ENCODE measurements at places on chromosomes 3 and 15.
A peak's percentile ranks its signal among the peaks of the same experiment; 100 is the strongest.

DNA sequence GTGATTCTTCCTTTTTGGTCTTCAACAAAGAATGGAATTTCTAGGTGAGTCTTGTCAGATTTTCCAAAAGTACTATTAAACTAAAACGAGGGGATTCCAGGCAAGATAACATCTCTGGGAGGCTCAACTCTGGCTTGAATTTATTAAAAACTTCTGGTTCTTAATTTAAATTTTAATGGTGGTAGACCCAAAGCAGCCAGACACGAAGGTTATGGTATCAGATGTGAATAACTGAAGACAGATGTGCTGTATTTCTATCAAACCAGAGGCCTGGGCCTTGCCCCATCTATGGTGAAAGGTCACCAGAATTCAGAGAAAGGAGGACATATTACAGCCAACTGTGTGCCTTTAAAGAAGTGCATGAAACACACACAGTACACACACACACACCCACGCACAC, 283.2 kb upstream of the ICE2 start:
- DNase-seq: no peak

- DNase-seq: no peak
Measured at GRCh38 chr3:119657887-119658702, 2.3 kb downstream of the POPDC2 start.

GRCh38 chr3:178875836-178876235, 195.8 kb downstream of the ZMAT3 start:
- DNase-seq: no peak

DNA sequence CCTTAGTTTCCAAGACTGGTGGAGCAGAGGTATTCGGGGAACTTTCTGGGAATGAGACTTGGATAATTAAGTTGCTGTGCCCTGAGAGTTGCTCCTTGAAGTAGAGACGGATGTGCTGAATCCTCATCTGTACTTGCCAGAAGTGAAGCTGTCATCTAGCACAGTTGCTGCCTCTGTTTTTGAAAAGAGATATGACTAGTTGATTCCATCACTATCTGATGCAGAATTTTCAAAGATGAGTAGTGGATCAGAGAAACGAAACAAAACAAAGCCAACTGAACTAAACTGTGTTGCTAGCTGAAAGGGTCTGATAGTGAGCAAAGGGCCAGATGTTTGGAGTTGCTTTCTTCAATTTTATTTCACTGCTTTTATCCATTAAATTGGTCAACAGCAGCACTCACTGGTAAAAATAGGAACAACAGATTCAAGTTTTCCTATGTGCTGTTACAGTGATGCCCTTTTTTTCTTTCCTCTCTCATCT, 52.7 kb downstream of the MITF start:
- DNase-seq: peak; percentile 54

- DNase-seq: peak; percentile 29
Measured at GRCh38 chr15:89121414-89121813, 33.2 kb downstream of the ABHD2 start.

DNA sequence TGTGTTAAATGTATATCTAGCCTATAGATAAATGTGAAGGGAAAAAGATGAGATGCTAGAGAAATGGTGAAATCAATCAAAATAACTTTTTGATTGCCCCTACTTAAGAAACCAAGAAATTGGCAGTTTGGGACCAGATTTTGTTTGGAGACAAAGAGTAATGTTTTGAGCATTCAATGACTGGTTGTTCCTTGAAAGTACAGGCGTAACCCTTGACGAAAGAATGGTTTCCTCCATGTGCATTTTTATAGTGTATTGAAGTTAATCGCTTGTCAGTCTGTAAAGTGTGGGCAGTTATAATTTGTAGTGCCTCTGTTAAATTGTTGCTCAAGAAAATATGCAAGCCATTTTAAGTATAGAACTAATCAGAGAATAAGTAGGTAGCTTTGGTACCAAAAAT, 1.2 kb downstream of the KIF23 start:
- DNase-seq: no peak

DNA sequence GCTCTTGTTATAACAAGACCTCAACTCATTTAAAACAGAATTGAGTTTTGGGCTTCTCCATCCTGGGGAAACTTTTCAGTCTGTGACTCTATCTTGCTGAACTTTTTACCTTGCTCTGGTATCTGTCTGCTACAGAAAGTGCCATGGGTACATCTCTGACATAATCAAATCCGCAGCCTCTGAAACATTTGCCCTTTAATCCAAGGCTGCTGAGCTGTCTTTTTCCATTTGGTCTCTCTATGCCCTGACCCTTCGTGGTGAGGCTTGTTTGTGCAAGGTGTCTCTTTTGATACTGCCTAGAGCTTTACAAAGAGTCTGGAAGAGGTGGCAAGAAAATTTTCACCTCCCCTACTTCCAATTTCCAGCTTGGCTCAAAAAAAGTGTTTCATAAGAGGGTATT, 11.3 kb downstream of the TMEM108 start:
- no peak for DNase-seq

DNA sequence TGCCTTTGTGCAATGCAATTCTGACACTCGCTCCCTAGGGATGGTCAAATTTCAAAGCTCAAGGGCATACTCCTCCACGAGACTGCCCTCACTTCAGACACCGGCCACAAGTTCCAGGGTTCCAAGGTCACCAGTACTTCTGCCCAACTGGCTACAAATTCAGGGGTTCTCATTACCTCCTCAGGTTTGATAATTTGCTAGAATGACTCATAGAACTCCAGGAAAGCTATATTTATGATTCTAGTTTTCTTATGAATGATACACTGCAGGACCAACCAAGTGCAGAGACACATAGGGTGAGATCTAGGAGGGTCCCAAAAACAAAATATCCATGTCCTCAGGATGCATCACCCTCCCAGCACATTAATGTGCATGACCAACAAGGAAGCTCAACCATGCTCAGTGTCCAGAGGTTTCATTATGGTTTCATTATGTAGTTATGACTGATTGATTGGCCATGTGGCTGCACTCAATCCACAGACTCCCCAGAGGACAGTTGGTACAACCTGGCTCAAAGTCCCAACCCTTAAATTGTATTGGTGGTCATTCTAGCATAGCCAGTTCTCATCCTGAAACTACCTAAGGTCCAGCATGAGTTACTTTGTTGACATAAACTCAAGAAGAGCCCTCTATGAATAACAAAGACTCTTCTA, 170.4 kb upstream of the LRRN1 start:
- no peak for DNase-seq

DNA sequence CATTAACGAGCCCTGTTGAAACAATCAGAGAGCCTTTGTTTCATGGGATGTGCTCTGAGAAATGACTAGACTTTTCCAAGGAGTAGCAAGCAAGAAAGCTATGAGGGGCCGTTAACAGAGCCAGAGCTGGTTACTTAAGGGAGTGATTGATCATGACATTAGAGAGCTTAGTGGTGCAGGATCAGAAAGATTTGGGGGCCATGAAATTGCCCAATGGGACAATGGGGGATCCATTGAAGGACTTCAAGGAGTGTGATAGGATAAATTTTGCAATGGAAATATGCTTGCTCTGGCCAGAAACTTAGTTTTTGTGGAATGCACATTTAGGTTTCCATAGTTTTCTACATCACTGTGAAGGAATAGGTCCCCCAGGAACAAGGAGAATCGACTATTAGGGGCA, 45.6 kb downstream of the LRRC3B start:
- no peak for DNase-seq

DNA sequence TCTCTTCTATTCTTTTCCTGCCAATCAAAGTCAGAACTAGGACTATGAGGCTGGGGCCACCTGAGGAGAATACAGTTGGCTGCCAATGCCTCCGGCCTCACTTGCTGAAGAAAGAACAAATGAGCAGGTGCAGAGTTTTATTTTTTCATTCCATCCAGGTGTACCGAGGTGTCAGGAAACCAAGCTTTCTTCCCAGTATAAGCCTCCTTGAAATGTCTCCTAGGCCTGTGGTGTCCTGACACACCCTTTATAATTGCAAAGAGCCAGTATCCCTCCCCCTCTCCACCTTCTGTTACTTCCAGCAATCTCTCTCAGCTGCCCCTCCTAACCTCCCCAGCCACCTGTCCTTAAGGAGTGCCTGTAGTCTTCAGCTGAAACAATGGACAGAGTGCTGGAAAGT, 127.9 kb downstream of the SLC9A9 start:
- no peak for DNase-seq

GRCh38 chr15:45653702-45654424, 19.0 kb downstream of the SQOR start:
- DNase-seq: peak; percentile 47

- DNase-seq: peak; percentile 26
Measured at GRCh38 chr15:66405615-66406014, 18.9 kb downstream of the MAP2K1 start.

- DNase-seq: no peak
Measured at GRCh38 chr15:67715170-67715569, 110.1 kb upstream of the SKOR1 start.

DNA sequence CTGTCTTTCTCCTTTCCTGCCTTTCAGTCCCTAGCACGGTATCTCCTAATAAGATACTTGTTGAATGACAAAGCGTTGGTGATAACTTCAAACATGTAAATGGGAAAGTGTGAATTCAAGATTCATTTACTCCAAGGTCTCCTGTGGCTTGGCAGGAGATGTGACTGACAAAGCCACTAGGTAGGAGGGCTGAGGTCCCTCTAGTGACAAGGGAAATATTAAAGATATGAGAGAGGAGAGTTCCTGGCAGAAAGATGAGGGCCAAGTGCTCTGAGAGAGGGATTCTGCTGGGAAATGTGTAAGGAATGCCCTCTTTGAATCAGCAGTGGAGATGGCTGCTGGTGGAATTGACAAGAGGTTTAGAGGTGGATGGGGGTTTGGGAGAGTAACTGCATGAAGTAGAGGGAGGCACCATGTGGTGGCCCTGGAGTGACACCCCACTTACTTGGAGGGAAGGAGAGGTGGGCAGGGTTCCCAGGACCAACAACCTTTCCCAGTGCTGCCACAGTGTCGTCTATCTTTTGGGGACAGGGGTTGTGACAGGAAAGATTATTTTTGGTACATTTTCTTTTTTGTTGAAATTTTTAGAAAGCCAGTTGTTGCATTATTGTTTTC, 43.0 kb upstream of the SCAANT1 start:
- no peak for DNase-seq

DNA sequence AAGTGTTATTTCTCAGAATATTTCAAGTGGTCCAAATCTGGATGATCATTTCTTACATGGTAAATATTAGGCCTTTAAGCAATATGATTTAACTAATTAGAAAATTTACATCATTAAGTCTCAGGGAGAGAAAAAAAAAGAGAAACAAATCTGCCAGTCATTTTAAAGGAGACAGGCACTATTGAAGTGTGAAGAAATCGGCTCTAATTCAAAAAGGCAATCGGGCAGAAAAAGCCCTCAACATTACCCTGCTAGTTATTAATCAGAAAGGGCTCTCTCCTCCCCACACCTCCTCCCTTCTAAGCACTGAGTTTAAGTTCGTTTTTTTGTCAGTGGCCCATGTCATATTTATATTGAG, 215.9 kb downstream of the MEIS2 start:
- no peak for DNase-seq

DNA sequence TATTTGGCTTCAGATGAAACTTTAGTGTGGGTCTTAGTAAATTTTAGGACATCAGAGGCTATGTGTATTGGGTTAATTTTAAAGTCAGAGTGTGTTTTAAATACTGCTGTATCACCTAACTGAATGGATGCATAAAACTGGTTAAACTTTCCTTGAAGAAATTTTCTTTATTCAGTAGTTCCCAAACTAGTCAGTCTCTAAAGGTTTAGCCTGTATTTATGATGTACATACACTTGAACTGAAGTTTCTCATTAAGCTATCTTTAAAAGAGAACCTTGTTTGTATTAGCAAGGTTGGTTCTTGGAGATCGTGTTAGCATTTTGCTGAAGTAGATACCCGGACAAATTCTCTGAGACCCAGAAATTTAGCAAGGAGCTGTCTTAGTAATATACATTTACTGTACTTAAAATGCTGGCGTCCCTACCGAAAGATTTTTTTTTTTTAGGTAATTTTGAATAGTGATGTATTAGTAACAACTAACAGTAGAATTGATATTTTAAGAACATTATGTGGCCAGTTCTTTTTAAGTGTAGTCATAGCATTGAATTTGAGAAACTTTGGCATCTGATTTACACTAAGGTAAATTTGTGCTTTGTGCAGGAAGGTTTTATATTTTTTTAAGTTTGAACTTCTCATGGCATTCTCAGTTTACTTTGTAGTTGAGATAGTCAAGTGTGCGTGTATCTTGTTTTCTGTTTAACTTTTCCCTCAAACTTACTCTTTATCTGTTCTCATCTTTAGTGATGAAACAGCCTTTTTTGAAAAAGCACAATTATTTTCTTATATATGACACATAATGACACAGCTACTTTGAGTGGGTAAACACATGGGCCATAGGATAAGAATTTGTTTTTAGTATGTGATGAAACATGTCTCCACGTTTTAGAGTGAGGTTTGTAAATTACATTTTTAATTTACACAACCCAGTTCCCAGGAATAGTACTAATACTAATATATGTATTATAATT, 2.9 kb downstream of the DIPK2A start:
- peak; percentile 5 for DNase-seq

- no peak for DNase-seq
Measured at GRCh38 chr3:102790747-102791325, 356.0 kb downstream of the ZPLD1 start.

- DNase-seq: peak; percentile 73
Measured at GRCh38 chr15:47756872-47757271, 39.6 kb downstream of the SEMA6D start.

- no peak for DNase-seq
Measured at GRCh38 chr3:170656284-170656683, 70.4 kb upstream of the SLC7A14 start.

DNA sequence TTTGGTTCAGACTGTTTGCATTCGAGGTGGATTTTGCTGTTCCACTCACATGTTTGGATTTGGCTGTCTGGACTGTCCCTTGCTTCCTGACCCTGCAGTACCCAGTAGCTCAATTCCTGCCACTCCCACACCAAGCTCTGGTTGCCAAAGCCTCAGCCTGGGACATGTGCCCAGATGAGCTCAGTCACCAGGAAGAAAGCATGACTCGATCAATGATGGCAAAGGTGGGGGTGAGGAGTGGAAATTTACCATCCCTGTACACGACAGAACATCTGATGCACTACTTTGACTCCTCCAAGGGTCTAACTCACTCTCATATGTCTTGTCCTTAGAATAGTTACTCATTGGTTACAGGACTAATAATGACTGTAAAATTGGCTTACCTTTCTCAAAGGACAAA, 45.2 kb downstream of the ZNF385D start:
- peak; percentile 76 for DNase-seq

GRCh38 chr3:12569836-12570235, 12.9 kb downstream of the MKRN2 start:
- no peak for DNase-seq

DNA sequence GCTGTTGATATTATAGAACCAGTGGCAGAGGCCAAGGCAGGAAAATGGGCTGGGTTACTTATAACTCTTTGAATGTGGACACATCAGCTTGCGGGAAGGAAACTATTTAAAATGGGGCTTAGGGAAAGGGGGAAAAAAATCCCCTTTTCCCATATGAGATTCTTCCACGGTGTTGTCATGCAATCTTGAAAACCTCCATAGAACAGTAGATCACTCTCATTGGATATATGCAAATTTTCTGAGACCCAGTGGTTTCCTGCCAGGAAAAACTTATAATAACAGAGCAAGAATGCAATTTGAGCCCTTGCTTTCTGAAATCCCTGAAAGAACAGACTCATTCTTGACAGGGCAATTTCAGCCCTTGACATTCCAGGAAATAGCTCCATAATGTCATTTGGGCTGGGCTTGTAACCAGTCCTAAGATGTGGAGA, 31.1 kb downstream of the TMEM212 start:
- peak; percentile 95 for DNase-seq

All from fibroblast of gingiva (primary cell).